Upper lobe of right lung (tissue), 1 donor: ENCODE measurements at places on chromosomes 6 and 20.

DNA sequence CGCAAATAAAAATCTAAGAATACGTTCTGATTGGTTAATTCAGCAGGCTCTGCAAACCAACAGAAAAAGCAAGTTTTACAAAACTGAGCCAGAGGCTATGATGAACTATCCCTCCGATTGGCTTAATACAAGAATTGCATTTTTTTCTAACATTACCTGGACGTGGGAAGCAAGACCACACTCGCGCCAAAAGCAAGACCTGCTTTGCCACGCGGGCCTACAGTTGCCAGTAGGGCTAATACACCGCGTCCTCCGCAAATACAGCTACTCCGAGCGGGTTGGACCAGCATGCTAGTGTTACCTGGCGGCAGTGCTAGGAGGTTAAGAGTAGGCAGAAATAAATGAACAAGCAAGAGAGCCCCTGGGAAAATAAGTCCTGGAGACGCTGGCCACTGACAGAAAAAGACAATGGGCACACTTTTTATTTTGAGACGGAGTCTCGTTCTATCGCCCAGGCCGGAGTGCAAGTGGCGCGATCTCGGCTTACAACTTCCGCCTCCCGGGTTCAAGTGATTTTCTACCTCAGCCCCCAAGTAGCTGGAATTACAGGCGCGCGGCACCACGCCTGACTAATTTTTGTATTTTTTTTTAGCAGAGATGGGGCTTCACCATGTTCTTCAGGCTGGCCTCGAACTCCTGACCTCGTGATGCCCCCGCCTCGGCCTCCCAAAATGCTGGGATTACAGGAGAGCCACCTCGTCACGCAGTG is 131.9 kb upstream of the BTN3A2 start:
- no peaks in the 10 kb centered on the region for H3K36me3 ChIP-seq
- H3K4me1 ChIP-seq = peaks cover 5% of the 10 kb centered on the region
- DNase-seq = no peak
- peaks cover 59% of the 10 kb centered on the region for H3K27me3 ChIP-seq
- H3K4me3 ChIP-seq = peak overlapping the region; percentile 52

GRCh38 chr6:163337958-163338357 is 76.6 kb upstream of the QKI start:
- no peak overlapping the region for H3K4me3 ChIP-seq
- H3K27me3 ChIP-seq = no peaks in the 10 kb centered on the region
- peaks cover 24% of the 10 kb centered on the region for H3K4me1 ChIP-seq

- no peak for DNase-seq
- H3K36me3 ChIP-seq = no peaks in the 10 kb centered on the region
- H3K4me3 ChIP-seq = no peak overlapping the region
- no peaks in the 10 kb centered on the region for H3K27me3 ChIP-seq
These were observed 186.1 kb upstream of the SLC24A3 start for GRCh38 chr20:19026121-19026878.

GRCh38 chr6:52155791-52156576 is 30.2 kb upstream of the IL17A start:
- H3K27me3 ChIP-seq = no peaks in the 10 kb centered on the region
- no peak overlapping the region for H3K4me3 ChIP-seq
- H3K27ac ChIP-seq = no peak overlapping the region
- no peak for DNase-seq
